HEK293T (cell line): ENCODE measurements at places on chromosomes 5 and 9.

DNA sequence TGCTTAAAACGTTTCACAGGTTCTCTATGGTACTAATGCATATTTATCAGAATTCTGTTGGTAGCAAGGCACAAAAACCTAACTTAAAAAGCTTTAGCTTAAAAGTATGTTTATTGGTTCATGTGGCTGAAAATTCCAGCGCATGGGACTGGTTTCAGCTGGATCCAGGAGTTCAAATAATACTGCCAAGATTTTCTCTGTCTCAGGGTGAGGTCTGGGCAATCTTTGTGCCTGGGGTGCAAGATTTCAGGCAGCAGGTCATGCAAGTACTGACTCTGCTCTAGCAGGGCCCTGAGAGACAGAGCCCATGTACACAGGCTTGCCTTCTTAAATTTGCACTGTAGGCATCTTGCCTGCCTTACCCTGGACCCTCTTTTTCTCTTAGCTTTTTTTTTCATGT is 134.2 kb upstream of the GAS1 start:
- DNase-seq = no peak

DNA sequence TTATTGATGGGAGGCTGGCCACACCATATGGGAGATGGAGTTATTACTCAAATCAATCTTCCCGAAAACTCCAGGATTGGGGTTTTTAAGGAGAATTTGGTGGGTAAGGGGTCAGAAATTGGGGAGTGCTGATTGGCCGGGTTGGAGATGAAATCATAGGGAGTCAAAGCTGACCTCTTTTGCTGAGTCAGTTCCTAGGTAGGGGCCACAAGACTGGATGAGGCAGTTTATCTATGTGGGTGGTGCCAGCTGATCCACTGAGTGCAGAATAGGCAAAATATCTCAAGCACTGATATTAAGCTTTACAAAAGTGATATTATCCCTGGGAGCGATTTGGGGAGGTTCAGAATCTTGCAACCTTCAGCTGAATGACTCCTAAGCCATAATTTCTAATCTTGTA is 75.7 kb upstream of the CLINT1 start:
- no peak for DNase-seq

GRCh38 chr5:78509884-78510769 is 138.4 kb downstream of the LHFPL2 start:
- peak; percentile 45 for DNase-seq

- DNase-seq = no peak
These were observed 622.1 kb downstream of the PSAT1 start for GRCh38 chr9:78918976-78919375.
